ENCODE measurements at places on chromosomes 13 and 19. TPM values are rescaled to one million over a fixed set of nuclear protein-coding genes. Genes with fewer than 3 reads are reported as not detected.

GRCh38 chr19:13090511-13091231 is 12.0 kb downstream of the LYL1 start:
- DNase-seq, result no peak

DNA sequence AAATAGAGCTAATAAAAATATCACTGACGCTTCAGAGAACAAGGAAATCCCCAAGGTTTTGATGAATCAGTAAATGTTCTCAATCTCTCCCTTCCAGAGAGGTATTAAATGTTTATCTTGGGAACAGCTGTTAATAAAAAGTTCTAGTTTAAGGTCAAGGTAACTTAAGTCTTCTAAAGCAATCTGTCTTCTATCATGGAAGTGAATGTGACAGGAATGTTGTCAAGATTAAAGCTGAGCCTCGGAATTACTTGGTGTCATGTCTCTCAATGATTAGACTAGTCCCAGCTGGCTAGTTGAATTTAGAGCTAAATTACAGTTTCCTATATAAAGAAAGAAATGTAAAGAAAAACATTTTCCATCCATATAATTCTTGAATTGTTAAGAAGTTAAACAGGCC is 23.4 kb downstream of the ESD start:
- DNase-seq, result no peak

DNA sequence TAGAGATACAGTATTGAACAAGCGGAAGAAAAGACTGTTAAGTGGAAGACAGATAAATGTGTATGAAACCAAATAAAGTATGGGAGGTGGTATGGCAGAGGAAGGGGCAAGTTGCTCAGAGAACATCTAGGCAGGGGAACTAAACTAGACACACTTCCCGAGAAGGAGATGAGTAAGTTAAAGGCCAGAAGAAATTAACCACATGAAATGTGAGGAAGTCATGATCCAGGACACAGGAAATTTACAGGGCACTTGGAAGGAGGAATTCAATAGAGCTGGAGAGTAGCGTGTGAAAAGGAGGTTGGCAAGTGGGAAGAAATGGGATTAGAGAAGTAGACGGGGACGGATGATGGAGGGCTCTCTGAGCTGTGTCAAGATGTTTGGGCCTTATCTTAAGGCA is 208.8 kb downstream of the COG6 start:
- no peak for DNase-seq

DNA sequence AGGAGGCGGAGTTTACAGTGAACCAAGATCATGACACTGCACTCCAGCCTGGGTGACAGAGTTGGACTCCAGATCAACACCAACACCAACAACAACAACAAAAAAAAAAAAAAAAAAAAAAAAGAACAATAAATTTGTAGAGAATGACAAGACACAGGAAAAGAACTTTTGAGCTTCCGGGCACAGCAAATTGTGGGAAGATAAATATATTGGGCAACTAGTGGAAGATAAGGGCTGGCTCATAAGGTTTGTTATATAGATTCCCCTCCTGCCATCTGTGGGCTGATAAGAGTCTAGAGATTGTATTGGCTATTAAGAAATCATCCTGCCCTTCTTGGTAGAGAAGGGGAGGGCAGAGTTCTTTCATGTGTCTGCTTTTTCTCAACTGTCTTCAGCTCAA is 33.1 kb upstream of the CYP2S1 start:
- DNase-seq, result no peak

GRCh38 chr13:104105418-104106355 is 1039.5 kb upstream of the SLC10A2 start:
- peak; percentile 24 for DNase-seq

DNA sequence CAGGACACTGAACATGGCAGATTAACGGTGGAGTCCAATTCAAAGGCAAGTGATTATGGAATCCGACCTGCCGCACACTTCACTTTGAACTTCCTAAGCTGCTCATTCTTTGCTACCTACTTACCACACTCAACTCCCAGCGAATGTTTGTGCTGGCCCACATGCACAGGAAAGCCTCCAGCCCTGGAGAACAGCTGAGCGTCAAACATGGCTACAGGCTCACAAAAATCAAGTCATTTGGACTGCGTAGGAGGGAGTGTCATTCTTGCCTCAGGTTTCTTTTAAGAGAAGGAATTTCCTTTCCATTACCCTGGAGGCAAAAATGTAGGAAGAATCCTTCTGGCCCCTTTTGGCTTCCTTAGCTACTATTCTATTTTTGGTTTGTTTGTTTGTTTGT is 41.3 kb upstream of the IPO5 start:
- DNase-seq, result no peak

The PTH2 gene
- not detected for polyA plus RNA-seq
